ENCODE measurements at places on chromosomes 6 and 20.

- no peak for DNase-seq
Observed at GRCh38 chr6:31065556-31065955, 46.8 kb downstream of the C6orf15 start.

DNA sequence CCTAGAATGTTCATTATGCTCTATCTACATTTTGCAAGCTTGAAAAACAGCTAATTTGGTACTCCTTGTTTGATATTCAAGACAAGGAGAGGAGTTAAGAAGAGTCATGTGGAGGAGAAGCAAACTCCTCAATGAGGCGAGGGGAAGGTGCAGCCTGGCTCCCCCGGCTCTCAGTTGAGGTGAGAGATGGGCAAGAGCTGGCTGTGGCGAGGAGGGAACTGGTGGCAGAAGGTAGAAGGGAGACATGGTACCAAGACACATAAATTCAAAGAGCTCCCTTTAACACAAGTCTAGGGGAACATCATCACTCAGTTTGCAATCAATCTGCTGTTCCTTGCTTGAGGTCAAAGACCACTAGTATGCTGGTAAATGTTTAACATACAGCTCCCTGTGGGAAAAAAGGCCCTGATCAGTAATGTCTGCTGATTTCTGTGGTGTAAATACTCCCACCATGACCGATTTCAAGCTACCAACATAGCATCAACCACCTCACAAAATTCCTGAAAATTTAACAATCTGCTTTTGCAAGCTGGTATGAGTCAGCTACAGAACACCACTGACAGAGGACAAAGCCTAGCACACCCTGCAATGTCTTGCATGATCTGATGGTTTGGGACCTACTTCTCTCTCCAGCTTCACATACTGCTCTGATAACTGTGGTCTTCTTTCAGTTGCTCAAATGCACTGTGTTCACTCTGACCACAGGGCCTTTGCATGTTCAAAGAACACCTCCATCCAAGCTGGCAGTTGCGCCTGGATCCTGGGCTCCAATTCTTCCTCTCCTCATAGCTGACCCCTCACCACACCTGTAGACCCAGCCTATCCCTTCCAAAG is 516.3 kb upstream of the CHD6 start:
- no peak for DNase-seq

DNA sequence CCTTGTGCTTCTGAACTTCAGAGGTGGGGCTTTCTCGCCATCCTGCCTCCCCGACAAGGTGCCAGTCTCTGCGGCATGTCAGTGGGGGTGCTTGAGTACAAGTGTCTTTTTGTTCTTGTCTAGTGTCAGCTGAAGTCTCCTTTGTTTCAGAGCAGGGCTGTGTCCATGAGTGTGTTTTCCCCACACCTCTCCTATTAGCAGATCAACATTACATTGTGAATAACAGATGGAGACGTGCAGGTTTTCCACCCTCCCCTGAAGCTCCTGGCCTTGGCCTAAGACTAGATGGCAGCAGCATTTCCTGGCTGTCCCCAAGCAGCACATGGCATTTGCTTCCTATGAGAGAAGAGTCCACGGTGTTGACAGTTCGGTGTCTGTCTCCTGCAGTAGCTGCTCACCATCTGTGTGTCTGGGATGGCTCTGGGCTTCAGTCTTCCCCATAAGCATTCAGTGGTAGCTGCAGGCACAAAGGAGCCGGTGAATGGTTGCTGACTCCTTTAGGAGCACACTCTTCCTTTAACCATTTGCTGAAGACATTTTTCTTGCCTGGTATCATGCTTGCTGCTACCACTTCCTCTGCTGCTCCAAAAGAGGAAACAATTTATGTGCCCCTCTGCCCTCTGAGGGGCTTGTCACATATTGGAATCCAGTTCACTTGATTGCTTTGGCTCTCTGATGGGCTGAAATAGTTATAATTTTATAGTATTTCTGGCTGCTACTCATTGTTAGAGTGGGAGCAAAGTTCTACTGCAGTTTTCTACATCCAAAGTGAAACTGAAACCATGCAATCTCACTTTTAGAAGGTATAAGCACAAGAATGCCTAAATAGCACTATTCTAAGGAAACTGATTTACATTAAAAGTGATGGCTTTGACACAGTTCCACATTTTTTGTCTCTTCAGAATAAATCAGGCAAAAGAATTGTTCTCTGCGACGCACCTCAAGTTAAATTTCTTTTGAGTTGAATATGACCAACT is 913.0 kb downstream of the C6orf118 start:
- peak; percentile 38 for DNase-seq

- DNase-seq: no peak
Observed at GRCh38 chr6:17910189-17910588, 77.2 kb downstream of the KIF13A start.

DNA sequence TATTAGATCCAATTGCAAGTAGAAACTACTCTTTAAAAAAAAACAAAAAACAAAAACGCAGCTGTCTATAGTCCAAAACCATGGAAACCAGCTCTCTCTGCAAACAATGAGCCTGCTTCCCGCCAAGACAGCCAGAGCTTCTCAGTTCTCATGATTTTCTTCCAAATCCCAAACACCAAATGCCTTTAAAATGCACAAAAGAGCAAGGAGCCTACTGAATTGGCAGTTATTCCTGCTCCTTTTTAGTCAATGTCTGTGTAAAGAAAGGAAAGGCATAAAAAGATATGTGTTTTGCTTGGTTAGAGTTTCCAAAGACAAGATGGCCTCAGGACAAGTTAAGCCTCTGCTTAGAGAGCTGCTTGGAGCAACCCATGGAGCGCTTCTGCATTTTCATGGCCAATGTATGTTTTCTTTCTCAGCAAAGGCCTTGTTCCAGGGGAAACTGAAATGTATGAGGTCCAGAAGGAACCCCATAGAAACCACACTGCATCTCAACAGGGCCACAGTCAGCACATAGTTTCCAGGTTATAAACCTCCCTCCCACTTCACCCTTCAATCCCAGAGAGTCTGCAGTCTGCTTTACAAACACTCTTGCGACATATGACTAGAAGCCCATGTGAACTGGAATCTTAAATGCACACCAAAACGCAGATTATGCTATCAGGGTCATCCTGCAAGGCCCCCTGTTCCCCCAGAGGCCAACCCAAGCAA is 209.3 kb upstream of the TAB2 start:
- peak; percentile 24 for DNase-seq

GRCh38 chr6:167684276-167685104 is 142.2 kb upstream of the AFDN start:
- DNase-seq: no peak

DNA sequence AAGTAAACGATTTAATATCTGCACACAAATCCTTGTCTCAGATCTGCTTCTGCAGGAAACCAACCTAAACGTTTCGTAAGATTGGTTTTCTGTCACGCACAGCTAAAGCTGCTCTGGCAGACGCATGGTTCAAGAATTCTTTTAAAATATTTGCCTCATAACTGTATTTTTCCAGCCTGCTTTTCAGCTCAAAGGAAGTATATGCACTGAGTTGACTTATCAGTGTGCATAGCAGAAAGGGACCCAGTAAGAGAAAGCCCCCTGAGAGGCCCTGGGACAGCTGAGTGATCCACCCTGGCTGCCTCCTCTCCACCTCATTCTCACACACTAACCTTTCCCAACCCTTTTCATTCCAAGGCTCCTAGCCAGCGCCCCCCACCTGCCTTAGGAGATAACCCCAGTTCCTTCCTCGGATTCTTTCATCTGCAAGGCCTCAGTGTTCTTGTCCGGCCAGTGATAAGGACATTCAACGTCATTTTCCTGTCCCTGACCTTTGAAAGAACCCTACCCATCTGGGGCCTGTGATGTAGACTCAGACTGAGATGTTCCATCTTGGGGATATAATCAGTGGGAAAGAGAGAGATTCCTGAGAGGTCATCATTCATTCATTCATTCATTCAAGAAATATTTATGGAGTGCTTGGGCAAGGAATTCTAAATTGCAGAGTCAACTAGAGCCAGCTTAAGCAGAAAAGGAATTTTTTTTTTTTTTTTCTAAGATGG is 22.4 kb upstream of the SLC9A8 start:
- DNase-seq: peak; percentile 77

DNA sequence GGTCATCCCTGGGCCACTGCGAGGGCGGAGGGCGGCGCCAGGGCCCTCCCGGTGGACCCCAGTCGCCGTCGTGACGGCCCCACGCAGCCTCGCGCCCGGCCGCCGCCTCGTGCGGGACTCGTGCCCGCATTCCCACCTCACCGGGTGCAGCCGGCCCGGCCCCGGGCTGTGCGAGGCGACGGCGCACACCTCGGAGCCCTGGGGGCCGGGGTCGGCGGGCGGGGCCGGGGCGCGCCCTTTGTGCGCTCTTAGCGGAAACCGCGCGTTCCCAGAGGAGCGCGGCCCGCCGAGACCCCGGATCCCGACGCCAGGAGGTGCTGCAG is 5.5 kb upstream of the DLL1 start:
- no peak for DNase-seq

GRCh38 chr6:43170417-43170930 is 595 bp upstream of the SRF start:
- DNase-seq: peak; percentile 25

GRCh38 chr6:106084106-106084988 is 1.8 kb upstream of the PRDM1 start:
- peak; percentile 89 for DNase-seq

- no peak for DNase-seq
Observed at GRCh38 chr20:15857173-15857784, 716.0 kb downstream of the KIF16B start.

- DNase-seq: no peak
Observed at GRCh38 chr6:119267126-119267905, 82.2 kb downstream of the MAN1A1 start.

- no peak for DNase-seq
Observed at GRCh38 chr6:141398949-141399348, 733.8 kb upstream of the GJE1 start.

- DNase-seq: no peak
Observed at GRCh38 chr20:57317316-57317788, 12.3 kb upstream of the SPO11 start.

DNA sequence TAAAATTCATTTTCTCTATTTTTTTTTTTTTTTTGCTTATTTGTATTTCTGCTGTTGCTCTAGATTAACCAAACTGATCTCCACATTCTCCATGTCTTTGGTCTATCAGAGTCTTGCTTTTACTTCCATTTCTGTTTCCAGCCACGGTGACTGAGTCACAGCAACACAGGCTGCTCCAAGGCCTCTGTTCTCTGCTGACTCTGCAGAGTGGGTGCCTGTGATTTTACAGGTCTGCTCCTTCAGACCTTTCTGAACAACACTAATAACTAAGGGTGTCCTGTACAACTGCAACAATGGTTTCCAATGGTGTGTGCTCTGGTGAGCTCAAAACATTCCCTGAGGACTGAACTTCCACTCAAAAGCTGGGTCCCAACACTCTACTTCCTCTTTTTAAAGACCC is 102.3 kb upstream of the BMP2 start:
- no peak for DNase-seq

- no peak for DNase-seq
Observed at GRCh38 chr20:58997141-58997770, 9.8 kb downstream of the CTSZ start.

GRCh38 chr20:48201188-48201587 is 415.9 kb upstream of the SULF2 start:
- no peak for DNase-seq

DNA sequence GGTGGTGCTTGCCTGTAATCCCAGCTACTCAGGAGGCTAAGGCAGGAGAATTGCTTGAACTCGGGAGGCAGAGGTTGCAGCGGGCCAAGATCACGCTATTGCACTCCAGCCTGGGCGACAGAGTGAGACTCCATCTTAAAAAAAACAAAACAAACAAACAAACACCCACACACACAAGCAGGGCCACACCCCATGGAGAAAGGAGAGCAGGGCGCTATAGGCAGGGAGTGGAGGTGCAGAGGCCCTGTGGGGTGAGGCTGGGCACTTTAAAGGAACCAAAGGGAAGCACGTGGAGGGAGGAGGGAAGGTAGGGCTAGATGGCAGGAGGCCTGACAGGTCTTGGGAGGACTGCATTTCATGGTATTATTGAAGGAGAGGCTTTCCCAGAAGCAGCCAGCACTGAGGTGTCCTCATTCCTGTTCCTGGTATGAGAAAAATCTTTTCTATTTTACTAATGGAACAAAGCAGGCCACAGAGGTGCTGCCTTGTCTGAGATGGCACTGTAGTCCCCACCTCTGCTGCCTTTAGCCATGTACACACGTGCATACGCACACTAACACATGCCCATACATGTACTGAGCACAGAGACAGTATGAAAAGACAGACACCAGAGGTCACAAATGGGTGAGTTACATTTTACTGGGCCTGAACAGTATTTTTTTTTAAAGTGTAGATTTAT is 44.0 kb downstream of the BCAS4 start:
- no peak for DNase-seq

GRCh38 chr6:148800536-148800935 is 53.7 kb downstream of the UST start:
- no peak for DNase-seq

DNA sequence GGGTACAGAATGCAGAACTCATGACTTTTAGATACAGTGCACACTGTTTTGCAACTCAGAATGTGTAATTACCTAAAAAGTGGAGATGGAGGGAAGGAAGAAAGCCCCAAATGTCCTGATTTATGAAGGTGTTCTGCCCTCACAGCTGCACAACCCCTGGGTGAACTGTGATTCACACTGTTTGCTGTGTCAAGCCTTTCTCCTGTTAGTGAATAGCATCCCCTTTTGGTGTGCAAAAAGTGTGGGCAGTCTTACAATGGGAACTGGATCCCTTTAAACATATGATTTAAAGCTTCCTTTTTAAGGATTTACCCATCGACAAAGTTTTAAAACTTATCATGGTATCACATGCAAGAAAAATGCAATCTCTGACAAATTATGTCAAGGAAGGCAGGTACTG is 633.4 kb upstream of the EPHA7 start:
- DNase-seq: peak; percentile 81

DNA sequence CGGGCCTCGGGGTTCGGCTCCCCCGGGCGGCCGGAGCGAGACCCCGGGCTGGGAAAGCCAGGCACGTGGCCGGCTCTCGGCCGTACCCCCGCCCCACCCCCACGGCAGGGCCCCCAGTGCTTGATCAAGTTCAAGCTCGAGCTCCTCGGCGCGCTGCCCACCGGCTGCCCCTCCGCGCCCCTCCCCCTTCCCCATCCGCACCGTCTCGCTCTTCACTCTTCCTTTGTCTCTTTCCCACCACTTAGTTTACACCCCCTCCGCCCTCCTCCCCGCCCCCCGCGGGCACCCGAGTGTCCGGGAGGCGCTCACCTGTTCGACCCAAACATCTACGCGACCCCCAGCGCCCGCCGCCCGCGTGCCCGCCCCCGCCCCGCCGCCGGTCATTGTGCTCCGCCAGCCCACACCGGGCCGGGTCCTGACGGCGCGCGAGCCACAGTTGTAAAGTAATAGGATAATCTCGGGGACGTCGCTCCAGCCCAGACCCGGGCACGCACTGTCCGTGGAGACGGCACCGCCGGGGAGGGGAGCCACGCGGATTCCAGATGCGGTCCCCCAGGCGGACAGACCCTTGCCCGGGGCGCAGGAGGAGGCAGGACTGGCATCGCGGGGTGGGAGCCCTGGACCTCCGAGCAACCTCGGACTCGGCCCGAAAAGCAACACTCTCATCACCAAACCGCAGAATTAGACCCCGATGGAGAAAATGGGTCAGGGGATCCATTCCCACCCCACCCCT is 100.7 kb downstream of the NOL4L start:
- no peak for DNase-seq

- DNase-seq: peak; percentile 66
Observed at GRCh38 chr20:5072756-5073659, 46.8 kb downstream of the PCNA start.

Data from LHCN-M2 (cell line).